ENCODE measurements at places on chromosomes 3 and 15.

- no peak for DNase-seq
Observed at GRCh38 chr3:23071758-23072157, 131.4 kb upstream of the UBE2E2 start.

DNA sequence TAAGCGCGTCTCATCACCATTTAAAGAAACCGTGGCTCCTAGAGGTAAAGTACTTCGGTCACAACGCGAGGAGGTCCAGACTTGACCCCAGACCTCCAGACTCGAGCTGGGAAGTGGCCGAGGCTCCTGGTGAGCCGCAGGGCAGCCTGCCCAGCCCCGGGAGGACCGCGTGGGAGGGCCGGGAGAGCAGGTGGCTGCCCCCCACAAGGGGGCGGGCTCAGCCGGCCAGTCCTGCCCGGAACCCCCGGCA, at the start of gene SLC27A2:
Gene SLC27A2, plus strand, starts transcription at position 228 of the 250 bp plus-strand sequence. CDS start 232 bp downstream, outside the sequence.
- peak; percentile 17 for DNase-seq

DNA sequence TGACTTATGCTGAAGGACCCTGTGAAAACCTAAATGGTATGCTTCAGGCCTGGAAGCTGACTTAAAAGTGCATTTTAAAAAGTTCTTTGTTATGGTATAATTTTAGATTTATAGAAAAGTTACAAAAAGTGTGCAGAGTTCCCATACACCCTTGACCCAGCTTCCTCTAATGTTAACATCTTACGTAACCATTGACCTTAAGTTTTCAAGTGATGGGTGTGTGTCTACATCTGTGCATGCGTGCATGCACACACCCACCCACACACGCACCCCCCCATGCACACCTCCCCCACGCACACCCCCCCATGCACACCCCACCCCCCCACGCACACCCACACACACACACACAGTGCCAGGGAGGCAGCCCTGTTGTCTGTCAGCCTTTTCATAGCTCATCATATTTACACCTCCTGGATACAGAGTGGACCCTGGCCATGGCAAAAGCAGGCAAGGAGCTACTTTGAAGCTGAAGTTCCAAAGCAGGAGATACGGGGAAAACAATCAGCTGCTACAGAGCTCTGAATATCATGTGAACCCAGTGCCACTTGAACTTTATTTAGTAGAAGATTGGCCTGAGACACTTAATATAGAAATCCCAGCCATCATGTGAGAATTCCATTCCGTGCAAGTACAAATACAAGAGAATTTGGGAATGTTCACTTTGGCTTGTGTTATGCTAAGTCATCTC, 30.0 kb upstream of the TRAK1 start:
- DNase-seq: no peak

GRCh38 chr15:81337713-81338157, 13.8 kb upstream of the STARD5 start:
- peak; percentile 41 for DNase-seq

- DNase-seq: no peak
Observed at GRCh38 chr3:187042874-187043458, 96.3 kb downstream of the RPL39L start.

DNA sequence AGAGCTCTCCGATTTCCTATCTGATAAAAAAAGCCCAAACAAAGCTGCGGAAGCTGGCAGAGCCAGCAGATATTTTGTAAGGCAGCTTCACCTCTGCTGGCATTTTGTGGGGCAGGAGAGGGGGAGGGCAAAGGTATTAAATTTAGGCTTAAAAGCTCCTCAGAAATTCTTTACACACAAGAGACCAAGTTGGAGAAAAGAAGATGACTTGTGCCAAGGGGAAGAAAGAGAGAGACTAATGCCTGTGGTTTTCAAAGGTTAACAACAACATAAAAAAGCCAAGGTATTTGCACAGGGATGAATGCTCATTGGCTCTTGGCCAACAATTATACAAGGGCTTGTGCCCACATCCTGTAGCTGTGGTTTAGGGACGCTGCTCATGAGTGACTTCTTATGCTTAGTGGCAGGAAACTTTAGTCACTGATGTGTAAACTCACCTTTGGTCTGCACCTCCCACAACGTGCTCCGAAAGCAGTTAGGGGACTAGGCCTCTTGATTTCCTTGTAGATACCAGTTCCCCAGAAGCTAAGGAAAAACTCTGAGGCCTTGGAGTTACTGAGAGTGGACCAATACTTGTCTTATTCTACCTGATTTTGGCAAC, 152.9 kb downstream of the TPRG1 start:
- DNase-seq: peak; percentile 78

- DNase-seq: peak; percentile 98
Observed at GRCh38 chr15:66803182-66803729, 101.2 kb downstream of the SMAD6 start.

DNA sequence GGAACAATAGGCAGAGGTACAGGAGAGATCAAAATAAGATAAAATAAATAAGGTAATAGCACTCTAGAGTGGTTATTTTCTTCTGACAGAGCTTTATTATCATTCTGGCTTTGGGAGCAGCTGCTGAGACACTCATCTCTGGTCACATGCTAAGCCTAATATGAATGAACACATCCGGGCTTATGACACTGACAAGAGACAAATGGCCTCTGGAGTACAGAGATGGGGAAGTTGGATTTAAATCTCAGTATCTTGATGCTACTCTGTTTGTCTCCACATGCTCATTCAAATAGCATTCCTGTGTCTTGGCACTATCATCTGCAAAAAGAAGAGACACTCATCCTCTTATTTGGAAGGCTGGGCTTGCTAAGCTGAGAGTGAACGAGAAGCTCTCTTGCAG, 55.6 kb downstream of the TMEM45A start:
- DNase-seq: no peak

- DNase-seq: no peak
Observed at GRCh38 chr15:47397655-47398054, 319.6 kb upstream of the SEMA6D start.

DNA sequence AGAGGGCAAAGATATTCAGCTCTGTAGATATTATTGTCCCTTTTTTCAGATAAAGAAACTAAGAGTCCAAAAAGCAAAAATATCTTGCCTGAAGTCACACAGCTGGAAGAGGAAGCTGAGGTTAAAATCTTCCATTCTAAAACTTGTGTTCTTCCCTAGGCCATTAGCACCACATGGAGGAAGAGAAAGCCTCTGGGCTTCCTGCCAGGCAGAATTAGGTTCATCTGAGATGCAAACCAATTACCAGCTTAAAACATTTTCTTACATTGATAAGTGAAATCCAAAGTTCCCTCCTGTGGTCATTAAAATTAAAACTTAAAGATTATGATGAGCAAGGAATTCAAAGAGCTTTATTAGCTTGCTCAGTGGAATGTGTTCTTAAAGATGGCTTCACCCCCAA, 235.3 kb upstream of the SETMAR start:
- DNase-seq: no peak

DNA sequence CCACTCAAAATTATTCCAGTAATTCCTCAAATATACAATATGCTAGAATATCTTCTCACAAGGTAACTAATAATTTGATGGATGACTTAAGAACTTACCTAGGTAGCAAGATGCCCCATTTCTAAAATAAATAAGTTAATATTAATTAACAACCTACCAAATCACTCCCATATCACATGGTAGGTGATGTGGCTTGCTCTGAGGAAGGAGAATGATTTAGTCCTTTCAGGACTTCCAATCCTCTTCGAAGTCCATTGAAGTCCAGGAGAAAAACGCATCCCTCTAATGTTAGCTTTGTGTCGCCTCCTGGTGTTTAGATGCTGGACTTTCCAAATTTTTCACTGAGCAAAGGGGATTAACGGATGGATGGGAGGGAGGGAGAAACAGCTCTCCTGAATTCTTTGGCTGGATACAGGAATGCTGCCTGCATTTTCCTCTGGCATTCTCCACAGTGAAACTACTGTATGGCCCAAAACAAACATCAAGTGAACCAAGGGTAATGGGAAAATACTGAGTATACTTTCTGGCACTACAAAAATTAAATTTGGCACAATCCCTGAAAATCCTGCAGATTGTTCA, 58.6 kb downstream of the PRICKLE2 start:
- peak; percentile 39 for DNase-seq

DNA sequence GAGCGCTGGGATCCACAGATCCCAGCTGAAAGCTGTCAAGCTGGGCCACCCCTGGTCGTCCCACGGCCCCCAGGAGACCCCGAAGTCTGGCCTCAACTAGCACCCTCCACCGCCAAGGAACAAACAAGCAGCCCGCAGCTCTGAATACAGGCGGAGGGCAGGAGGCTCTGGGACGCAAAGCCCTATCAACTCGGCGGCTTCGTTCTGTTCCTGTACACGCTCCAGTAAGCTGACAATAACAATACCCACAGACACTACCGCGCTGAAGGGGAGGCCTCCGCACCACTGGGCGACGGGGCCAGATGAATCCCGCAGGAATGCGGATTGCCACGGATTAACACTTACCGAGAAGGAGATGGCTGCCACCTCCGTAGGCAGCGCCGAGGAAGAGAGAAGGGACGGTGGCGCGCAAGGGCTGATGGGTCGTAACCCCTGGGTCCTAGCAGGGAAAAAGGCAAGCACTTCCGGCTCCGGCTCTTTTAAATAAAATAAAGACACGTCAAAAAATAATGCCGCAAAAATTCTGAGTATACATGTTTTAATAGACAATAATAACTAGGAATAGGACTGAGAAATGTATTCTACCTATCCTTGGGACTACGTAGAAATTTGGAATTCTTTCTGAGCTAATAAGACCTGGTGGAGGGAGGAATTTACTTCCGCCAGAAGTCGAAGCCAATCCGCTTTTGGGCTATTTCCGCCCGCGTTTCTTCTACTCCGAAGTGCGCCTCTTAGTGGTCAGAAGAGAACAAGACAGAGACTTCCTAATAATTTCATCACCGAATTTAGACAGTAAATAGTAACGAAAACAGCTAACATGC, at the start of gene RPL32:
Gene RPL32, minus strand, starts transcription at position 417 of the 821 bp plus-strand sequence. CDS start 1,328 bp downstream, outside the sequence.
- peak; percentile 99 for DNase-seq

GRCh38 chr15:92733934-92734521, 78.5 kb upstream of the FAM174B start:
- DNase-seq: peak; percentile 40

DNA sequence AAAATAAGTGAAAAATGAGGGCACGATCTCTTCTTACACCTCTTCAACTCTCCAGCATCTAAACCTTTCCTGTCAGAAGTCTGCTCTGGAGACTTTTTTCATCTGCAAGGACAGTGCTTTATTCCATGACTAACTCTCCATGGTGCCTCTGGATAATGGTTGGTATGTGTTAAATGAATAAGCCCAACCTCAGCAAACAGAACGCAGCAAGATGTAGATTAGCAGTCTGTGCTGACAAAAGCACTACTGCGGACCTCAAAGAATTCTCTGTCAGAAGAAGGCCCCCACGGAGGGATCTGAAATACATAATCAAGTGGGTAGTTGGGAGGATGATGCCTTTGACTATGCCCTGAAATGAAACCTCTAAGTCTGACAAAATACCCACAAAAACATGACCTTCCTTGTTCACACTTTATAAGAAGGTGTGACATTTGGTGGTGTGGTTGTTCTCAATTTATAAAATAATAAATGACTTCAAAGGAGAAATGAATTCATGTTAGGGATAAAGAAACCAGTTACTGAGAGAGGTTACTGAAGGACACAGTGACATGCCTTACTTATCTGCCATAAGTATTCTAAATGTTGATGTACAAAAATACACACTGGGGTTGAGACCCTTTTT, 43.2 kb upstream of the ADCY5 start:
- no peak for DNase-seq

GRCh38 chr3:33063651-33064051, 33.3 kb downstream of the GLB1 start:
- DNase-seq: peak; percentile 28

GRCh38 chr15:25972141-25972675, 109.1 kb upstream of the ATP10A start:
- no peak for DNase-seq

DNA sequence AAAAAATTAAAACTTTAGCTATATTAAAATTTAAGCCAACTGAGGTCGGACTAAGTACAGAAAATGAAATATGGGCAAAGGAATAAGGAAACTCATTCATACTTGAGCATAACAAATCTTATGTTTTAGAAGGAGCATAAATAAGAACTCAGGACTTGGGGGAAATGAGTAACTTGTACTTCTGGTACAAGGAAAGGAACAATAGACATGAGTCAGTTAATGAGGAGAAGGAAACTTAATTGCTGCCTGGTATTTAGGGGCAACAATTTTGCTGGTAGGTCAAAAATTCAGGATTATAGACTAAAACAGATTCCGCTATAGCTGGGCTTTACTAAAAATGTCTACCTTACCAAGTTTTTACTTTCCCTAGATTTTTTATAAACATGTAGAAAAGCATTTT, 113.1 kb downstream of the MYO5A start:
- no peak for DNase-seq

GRCh38 chr3:156356537-156357363, 198.2 kb downstream of the SSR3 start:
- DNase-seq: peak; percentile 7

DNA sequence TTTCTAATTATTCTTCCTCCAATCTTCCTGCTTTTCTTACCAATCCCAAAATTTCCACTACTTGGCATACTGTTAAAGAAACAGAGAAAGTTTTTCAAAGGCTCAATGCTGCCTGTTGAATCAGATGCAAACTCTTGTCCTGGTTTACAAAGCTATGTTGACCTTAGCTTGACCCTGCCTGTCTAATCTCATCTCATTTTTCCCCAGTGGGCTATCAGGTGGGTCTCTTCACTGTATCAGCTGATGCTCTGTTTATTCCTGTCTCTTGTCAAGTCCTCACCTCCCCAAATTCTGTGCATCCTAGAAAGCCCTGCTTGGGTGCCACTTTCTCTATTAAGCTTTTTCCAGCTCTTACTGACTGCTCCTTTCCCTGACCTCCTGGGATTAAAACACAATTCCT, 18.2 kb downstream of the NFKBIZ start:
- no peak for DNase-seq

GRCh38 chr3:193894121-193894863, 241.7 kb upstream of the HES1 start:
- no peak for DNase-seq

GRCh38 chr15:98853617-98854420, 153.8 kb downstream of the PGPEP1L start:
- peak; percentile 32 for DNase-seq

DNA sequence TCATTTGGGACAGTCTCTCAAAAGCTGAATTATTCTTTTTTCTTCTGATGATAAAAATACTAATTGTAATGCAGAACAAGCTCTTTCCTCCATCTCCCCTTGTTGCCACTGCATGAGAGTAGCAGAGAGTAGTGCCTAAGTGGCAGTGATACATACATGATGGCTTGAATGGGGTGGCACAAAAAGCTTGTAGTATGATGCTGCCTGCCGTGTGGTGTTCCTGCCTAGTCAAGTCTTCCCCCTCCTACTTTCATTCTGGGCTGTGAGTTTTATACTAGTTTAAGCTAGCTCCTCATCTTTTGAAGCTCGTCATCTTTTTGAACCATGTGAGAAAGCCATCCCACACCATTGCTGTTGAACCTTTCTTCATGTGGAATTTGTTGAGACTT, 230.5 kb downstream of the NFKBIZ start:
- no peak for DNase-seq

- no peak for DNase-seq
Observed at GRCh38 chr15:100279849-100280248, 61.9 kb downstream of the ADAMTS17 start.

DNA sequence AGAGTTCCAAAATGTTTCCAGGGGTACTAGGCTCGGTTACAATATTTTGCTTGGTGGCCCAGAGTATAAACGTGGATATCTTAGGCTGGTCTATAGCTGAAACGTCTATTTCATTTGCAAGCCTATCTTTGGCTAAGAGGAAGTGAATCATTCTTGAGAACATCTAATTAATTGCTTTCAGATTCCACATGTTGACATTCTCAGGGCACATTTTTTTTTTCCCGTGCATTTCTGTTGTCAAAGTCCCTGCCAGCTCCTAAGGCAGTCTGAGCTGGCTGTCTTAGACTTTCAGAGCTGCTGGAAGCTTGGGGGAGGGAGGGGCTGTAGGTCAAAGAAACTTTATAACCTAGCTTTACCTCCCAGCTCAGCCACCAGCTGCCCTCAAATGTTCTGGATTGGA, 23.2 kb upstream of the LAMP3 start:
- DNase-seq: peak; percentile 63
